Kidney capillary endothelial cell (primary cell): ENCODE measurements at places on chromosomes 13 and 19.
A peak's percentile ranks its signal among the peaks of the same experiment; 100 is the strongest.

DNA sequence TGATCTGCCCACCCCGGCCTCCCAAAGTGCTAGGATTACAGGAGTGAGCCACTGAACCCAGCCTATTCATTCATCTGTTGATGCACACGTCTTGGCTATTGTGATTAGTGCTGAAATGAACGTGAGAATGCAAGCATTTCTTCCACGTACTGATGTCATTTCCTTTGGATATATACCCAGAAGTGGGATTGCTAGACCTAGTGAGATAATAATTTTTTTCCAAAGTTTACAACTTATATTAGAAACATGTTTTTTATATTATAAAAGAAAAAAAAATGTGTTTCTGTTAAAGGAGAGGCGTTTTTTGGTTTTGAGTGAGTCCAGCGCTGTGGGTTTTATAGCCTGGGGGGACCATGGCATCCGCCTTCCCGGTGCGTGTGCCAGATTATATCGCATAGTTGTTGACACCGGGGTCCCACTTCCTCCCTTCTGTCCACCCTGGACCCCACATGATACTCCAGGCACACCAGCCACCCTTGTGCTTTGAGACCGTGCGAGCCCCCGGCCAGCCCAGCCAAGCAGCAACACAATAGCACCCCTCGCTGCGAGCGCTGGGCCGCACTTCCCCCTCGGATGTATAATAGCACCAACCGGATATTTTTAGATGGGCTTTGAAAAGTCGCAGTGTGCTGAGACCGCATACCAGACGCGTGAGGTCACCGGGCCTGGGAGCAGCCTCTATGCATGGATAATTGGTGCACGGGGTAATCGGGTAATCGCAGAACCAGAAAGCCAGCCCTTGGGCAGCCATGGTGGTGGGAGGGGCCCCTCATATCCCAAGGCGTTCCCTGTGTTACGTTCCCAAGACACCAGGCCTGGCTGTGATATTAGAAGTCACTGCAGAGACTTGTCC is 59.6 kb downstream of the MYO9B start:
- DNase-seq = peak; percentile 97

GRCh38 chr13:39965309-39965708 is 309.8 kb downstream of the COG6 start:
- DNase-seq = no peak

GRCh38 chr13:72463561-72463960 is 263.9 kb downstream of the MZT1 start:
- no peak for DNase-seq

- DNase-seq = peak; percentile 32
These were observed 33.4 kb downstream of the ABCC4 start for GRCh38 chr13:95267662-95268342.

GRCh38 chr19:44712864-44713515 is 14.0 kb downstream of the CEACAM16 start:
- no peak for DNase-seq

DNA sequence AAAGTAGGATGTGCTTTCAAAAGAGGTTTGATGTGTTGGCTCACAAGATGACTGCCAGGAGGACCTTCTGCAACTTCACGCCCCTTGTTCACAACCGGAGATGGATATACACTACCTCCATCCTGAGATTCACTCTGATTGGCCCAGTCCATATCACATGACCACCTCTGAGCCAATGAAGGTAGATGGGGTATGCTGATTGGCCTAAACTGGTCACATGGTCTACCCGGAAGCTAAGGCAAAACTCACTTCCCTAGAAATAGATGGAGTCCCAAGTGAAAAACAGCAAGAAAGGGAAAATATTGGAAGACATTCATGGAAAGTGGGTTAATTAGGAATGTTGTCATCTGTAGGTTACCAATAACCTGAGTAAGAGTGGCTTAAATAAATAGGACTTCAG is 119.7 kb upstream of the MRI1 start:
- no peak for DNase-seq

- DNase-seq = no peak
These were observed 203.8 kb upstream of the SLITRK6 start for GRCh38 chr13:86003029-86003428.

DNA sequence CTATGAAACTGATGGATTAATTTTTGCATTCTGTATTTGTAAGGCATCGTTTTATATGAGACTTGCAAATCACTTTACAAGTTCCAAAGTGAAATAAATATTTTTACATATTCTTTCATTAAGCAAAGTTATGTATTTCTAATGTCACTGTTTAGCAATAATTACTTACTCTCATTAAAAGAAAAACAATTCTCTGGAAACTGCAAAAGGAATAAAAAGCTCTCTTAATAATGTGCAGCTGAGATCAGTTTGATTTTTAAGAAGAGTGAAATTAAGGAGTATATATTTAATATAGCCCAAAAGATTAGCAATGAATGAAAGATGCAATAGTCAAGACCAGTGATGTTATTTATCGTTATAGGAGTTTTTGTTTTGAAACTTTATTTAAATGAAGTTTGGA is 155.2 kb downstream of the GPC5 start:
- DNase-seq = no peak

DNA sequence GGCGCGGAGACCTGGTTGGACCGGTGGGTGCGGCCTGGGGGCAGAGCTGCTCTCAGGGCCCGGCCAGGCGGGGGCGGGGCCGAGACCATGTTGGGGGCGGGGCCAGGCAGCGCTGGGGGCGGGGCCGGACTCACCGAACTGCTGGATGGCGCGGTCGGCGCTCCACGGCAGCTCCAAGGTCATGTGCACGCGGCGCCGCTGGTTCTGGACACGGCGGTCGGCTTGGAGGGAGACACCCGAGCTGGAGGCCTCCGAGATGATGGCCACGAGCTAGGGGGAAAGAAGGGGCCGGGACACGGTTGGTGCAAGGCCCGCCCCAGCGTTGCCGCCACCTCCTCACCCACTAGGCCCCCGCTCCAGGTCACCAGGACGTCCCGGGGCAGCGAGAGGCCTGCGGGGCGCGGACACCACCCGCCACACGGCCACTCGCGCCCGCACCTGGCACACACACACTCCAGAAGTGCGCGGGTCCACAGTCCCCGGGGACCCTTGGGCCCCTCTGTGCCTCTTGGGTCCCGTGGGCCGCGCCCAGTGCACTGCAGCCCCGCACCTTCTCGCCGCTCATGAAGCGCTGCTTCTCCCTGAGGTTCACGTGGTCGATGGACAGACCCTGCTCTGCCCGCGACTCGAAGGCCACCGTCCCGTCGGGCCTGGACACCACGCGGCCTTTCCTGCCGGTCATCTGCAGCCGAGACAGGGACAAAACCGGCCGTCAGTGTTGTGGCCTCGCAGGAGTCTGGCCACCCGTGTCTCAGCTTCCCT is 8.7 kb downstream of the GPX4 start:
- no peak for DNase-seq

DNA sequence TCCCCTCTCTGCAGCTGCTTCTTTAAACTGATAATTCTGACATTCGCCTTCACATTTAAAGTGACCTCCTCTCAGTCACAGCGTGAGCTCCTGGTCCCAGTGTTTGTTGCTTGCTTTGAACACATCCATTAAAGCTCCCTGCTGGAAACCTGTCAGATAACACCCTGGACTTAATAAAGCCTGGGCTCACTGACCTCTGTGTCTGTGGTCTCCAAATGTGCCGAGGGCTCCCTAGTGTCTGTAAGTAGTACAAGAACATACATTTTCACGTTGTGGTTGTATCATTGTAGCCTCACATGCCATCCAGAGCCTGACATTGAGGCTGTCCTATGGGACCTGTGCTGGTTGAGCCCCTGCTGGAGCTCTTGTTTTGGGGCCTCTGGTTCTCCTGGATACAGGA is 2.6 kb upstream of the PSG4 start:
- DNase-seq = no peak

- no peak for DNase-seq
These were observed at the start of gene C5AR2 for GRCh38 chr19:47331931-47332547. C5AR2 (plus strand) TSS chr19:47332175; CDS start chr19:47340800, 8,625 bp downstream.

DNA sequence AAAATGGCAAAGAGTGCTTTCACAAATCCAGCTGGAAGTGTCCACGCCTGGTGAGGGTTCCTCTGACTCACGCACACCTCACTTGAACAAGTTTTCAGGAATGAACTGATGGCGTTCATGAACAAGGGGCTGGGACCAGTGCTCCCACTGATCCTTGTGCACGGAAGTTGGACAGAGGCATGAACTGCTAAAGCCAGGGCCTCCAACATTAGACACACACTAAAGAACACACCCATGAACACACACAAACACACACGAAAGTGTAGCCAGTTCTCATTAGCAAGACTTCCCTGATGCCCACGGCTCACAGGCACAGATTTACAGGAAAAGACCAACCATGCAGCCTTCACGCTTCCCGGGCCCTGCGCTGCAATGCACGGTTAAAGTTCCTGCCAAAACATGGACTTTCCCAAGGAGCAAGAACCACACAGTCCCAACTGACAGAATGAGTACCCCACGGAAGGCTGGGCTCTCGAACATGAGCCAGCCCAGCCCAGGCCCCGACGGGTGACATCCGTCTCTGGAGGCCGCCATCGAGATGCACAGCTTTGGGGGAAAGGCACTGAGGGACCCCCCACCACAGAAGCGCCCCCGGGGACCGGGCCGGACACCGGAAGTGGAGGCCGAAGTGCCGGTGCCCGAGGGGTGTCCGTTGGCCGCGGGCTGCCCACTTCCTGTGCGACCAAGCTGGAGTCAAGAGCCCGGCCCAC is 808 bp downstream of the DNMT1 start:
- peak; percentile 55 for DNase-seq

DNA sequence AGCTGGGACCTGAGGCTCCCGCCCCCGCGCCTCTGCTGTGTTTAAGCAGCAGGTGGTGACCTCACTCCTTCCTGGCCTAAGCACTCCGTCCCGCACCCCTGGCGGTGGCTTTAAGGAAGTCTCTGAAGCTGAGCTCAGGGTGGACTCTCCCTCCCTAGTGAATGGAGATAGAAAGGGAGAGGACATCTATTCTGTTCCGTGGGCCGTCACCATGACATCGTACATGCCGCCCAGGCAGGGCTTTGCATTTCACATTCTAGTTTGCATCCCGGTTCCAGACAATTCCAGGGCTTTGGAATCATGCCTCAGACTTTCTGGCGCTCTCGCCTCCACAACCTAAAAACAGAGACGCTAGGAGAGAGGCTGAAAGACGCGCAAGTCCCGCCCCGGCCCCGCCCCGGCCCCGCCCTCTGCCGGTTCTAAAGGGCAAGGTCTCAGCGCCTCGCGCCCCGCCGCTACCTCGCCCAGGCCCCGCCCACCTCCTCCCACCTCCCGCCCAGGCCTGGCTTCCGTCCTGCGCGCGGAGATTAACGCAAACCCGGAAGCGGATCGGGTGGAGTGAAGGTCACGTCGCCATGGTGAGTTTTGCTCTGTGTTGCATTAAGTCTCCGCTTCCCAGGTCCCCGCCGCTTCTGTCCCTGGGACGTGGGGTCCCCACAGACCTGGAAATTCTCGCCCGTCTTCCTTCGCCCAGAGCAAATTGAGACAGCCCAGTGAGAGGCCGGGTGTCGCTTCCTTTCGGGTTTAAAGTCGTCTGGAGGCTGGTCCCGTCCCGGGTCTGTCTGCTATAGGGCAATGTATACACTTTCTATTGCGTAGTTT is at the start of gene ZNF808:
Gene ZNF808 (plus strand): TSS at position 535 of the 822 bp plus-strand sequence. CDS start 15,617 bp downstream, outside the sequence.
- peak; percentile 85 for DNase-seq

- no peak for DNase-seq
These were observed 23.5 kb downstream of the LGALS16 start for GRCh38 chr19:39679056-39679790.

- DNase-seq = no peak
These were observed 6.3 kb upstream of the ZNF175 start for GRCh38 chr19:51564791-51565190.

GRCh38 chr19:13117176-13117771 is 734 bp upstream of the TRMT1 start:
- no peak for DNase-seq

- no peak for DNase-seq
These were observed 2.2 kb downstream of the GNA11 start for GRCh38 chr19:3096267-3096901.

GRCh38 chr19:14686411-14686810 is 3.4 kb upstream of the ZNF333 start:
- DNase-seq = peak; percentile 30

- DNase-seq = peak; percentile 15
These were observed 220.7 kb upstream of the MIR17HG start for GRCh38 chr13:91126806-91127205.
